ENCODE measurements at places on chromosomes 6 and 20.

- DNase-seq = no peak
These were observed 196.9 kb downstream of the DST start for GRCh38 chr6:56445818-56446217.

- DNase-seq = no peak
These were observed 529.1 kb upstream of the CITED2 start for GRCh38 chr6:139903411-139904157.

- DNase-seq = no peak
These were observed 2.4 kb downstream of the TCF21 start for GRCh38 chr6:133891149-133891926.

GRCh38 chr6:122580737-122581136 is 29.5 kb upstream of the PKIB start:
- DNase-seq = no peak

- DNase-seq = no peak
These were observed 72.0 kb downstream of the CHMP4B start for GRCh38 chr20:33883164-33883563.

GRCh38 chr6:41442800-41443501 is 103.2 kb upstream of the FOXP4 start:
- peak; percentile 49 for DNase-seq

DNA sequence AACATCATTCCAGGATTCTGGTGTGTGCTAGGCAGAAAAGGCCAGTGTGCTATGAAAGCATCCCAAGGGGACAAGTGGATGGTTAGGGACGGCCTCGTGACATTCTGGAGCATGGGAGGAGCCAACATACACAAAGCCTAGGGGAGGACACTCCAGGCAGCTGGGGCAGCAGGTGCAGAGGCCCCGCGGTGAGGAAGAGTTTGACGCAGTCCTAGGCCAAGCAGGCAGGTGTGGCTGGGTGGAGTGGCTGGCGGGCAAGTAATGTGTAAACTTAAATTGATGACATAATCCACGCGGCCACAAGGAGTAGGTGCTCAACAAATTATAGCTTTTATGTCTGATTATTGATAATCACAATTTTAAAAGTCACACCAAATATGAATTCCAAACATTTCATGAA is 93.6 kb downstream of the TMEM242 start:
- DNase-seq = no peak

DNA sequence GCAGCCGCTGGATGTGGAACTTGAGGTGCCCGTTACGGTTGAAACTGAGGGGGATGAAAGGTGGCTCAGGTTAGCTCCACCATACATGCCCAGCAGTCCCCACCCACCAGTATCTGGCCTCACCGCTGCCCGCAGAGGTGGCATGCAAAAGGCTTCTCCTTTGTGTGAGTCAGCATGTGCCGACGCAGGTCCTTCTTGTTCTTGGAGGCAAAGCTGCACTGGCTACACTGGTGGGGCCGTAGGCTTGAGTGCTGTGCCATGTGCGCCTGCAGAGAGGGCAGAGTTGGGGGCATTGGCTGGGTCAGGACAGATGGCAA is 15.8 kb downstream of the PCIF1 start:
- DNase-seq = no peak

GRCh38 chr6:125913864-125914351 is 42.7 kb upstream of the HINT3 start:
- DNase-seq = peak; percentile 72

- DNase-seq = no peak
These were observed 140.7 kb upstream of the MCHR2 start for GRCh38 chr6:100134703-100135102.

DNA sequence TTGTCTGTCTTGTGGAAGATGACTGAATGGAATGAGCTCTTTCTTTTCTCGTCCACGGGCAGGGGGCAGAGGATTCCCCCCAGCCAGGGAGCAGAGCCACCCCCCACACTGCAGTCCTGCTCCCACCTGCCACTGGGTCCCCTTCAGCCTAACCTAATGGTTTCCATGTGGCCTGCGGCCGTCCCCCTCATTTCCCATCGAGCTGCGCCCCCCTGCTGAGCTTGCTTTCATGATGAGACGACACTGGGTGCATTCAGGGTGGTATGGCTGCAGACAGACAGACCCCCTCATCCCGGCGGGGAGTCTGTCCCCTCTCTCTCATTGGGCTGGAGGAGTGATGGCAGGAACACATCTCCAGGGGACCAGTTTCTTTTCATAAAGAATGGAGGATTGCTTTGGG is 140.8 kb downstream of the DTNBP1 start:
- DNase-seq = no peak

DNA sequence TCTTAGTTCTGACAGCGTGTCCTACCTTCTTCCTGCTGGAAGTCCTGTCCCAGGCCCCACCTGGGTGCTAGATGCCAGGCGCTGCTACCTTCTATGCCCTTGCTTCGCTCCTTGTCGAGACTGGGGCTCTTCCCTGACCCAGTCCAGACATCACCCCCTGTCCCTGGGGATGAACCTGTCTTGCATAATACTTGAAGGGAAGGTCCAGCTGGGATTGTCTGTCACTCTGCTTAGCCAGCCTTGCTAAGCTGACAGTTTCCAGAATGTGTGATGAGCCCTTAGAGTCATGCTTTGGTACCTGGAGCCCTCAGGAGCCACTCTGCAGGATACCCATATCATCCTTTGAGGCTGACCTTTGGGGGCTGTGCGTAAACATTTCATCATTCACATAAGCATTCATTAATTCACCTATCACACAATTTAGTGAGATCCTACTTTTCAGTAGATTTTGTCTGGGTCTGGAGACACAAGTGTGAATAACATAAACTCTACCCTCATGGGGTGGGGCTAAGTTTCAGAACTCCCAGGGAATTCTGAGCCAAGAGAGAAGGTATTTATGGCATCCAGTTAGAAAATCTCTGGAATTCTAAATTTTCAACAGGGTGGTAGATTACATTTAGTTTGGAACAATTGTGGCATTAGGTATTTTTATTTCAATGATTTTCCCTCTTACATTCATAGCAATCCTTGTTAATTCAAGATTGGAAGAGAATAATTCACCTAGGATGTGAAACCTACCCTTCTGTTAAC is 151.1 kb upstream of the HDAC2 start:
- no peak for DNase-seq

DNA sequence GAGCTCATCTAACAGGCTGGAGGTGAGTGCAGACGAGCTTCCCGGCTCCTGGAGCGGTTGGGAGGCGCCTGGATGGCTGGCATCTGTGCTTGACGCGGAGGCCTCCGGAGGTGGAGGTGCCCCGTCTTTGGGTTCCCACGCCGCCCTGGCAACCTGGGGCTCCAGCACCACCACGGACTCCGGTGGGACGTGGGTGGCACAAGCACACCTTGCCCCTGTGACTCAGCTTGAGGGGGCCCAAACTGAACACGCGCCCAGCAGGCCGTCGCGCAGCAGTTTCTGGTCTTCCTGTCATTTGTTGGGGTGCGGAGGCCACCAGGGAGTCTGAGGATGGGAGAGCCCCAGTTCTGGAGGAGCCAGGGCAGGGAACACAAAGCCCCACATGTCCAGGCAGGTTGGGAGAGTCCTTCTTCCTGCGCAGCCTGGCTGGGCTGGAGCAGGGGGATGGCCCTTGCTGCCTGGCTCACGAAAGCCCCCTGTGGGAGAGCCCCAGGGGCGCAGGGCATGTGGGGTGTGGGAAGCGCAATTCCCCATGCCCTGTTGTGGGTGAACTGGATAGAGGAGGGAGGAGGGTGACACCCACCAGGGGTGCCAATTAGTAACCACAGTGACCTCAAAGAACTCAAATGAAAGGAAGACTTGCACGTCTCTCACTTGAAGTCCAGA is 1378.6 kb upstream of the DEFB115 start:
- no peak for DNase-seq

GRCh38 chr6:88548891-88549505 is 382.9 kb upstream of the CNR1 start:
- no peak for DNase-seq

DNA sequence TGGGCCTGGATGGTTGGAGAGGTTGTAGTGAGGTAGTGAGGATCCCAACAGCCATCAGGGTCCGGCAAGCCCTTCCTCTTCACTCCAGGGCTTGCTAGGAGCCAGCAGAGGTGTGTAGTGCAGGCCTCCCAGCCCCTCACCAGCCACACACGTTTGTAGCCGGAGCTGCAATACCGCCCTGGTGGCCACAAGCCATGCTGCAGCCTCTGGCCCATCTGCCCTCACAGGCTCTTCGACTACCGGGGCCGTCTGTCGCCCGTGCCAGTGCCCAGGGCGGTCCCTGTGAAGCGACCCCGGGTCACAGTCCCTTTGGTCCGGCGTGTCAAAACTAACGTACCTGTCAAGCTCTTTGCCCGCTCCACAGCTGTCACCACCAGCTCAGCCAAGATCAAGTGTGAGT is 36.4 kb downstream of the EIF2S2 start:
- DNase-seq = no peak

- peak; percentile 12 for DNase-seq
These were observed 29.9 kb downstream of the FBXO5 start for GRCh38 chr6:152952866-152953509.

GRCh38 chr6:150902142-150902776 is 36.8 kb downstream of the MTHFD1L start:
- no peak for DNase-seq

- DNase-seq = no peak
These were observed 16.7 kb downstream of the ACOT13 start for GRCh38 chr6:24683297-24684296.

DNA sequence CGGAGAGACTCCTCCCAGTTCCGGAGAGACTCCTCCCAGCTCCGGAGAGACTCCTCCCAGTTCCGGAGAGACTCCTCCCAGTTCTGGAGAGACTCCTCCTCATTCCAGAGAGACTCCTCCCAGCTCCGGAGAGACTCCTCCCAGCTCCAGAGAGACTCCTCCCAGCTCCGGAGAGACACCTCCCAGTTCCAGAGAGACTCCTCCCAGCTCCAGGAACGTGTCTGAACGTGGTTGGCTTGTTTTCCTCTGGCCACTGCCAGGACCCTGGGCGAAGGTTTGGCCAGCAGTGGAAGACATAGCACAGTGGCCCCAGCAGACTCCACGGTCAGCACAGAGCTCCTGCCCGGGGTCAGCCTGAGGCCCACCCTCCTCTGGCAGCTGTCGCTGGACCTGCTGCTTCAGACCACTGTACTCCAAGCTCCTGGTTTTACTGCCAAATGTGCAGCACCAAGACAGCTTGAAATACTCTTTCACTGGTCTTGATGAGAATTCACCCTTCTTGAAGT is 122.3 kb upstream of the AFDN start:
- no peak for DNase-seq

- peak; percentile 87 for DNase-seq
These were observed 69.8 kb upstream of the PRSS16 start for GRCh38 chr6:27177485-27178406.

DNA sequence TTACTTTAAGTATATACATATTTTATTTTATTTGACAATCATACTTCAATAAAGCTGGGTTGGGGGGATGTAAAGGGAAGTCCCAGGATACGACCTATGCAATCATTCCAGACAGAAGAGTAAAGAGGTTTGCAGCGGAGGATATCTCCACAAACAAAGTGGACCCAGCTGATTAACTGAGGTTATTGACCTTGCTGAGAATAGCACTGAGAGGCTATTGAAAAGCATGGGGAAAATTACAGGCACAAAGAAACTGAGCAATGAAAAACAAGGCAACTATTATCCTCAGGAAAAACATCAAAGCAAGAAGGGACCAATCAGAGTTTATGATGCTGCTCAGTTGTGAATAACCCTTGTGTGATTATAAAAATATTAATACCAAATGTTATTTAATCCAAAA is 32.6 kb downstream of the SERPINB1 start:
- DNase-seq = no peak

- no peak for DNase-seq
These were observed 46.7 kb downstream of the SERAC1 start for GRCh38 chr6:158121335-158121734.

- DNase-seq = no peak
These were observed 412.6 kb downstream of the QKI start for GRCh38 chr6:163827143-163827542.

GRCh38 chr6:150868759-150869158 is 3.3 kb downstream of the MTHFD1L start:
- no peak for DNase-seq

DNA sequence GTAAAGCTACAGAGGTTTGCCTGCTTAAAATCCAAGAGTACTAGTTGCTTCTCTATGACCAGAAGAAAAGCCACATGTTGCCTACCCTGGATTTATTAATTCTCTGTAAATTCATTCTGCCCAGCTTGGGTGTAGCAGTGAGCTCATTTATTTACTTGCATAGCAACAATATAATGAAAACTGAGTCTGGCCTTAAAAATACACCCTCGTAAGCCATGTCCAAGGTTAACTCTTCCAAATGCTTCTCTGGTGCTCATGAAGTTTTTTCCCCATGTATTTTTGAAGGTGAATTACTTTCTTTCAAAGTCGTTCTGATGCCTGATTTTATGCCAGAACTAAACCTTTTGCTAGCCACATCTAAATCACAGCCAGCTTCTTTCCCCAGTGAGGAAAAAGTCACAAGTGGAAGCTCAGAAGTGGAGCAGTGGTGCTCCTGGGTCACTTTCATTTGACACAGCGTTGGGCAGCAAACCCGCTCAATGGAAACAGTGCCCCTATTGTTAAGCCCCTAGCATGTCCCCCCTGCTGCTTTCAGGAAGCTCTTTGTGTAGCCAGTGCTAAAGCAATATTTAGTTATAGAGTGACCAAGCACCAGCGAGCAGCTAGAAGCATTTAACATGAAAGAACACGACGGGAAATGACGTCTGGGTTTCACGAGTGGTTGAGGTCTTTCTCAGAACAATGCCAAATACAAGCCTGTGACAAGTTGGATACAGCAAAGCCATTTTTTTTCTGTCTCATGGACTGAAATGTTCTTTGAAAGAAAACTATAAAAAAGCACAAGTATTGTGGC is 29.8 kb downstream of the NEDD9 start:
- no peak for DNase-seq

All from fibroblast of skin of left biceps (primary cell).